ENCODE measurements at places on chromosomes 3 and 15. TPM values are rescaled to one million over a fixed set of nuclear protein-coding genes. Genes with fewer than 3 reads are reported as not detected.
A peak's percentile ranks its signal among the peaks of the same experiment; 100 is the strongest.

DNA sequence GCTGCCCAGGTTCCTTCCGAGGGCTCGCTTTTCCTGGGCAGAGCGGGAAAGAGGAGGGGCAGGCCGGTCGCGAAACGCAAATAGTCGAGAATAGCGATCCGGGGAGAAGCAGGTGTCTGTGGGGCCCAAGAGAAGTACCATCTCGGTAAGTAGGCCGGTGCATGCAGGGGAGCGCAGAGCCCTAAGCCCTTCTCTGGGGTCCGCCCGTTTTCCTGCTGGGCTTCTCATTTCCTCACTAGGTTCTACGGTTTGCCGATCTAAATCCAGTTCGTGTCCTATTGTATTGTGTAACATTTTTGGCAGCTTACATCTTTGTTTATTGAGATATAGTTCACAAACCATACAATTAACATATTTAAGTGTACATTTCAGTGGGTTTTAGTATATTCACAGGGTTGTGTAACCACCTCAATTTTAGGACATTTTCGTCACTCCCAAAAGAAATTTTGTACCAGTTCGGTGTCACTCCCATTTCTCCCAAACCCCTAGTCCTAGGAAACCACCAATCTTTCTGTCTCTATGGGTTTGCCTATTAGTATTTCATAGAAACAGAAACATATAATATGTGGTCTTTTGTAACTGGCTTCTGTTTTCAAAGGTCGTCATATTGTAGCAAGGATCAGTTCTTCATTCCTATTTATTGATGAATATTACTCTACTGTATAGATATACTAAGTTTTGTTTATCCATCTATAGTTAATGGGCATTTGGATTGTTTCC, 6.8 kb upstream of the TRIM69 start:
- DNase-seq = no peak

DNA sequence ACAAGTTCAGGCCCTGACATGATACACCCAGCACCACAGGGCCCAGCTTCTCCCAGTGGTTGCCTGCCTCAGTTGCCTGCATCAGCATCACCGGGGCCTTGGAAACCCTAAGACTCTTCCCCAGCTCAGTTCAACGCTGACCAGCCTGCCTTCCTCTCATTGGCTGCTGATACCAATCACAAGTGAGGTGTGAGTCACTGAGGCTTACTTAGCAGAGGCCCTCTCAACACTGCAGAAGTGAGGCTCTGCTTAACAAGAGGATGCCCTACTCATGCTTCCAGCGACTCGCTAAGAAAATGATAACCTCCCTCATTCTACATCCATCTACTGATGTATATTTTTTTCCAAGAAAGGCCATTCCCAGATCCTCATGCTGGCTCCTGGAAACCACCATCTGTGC, 151.9 kb downstream of the ADAMTS17 start:
- DNase-seq = no peak

- DNase-seq = no peak
Observed at GRCh38 chr3:49620728-49621127, 53.4 kb upstream of the APEH start.

DNA sequence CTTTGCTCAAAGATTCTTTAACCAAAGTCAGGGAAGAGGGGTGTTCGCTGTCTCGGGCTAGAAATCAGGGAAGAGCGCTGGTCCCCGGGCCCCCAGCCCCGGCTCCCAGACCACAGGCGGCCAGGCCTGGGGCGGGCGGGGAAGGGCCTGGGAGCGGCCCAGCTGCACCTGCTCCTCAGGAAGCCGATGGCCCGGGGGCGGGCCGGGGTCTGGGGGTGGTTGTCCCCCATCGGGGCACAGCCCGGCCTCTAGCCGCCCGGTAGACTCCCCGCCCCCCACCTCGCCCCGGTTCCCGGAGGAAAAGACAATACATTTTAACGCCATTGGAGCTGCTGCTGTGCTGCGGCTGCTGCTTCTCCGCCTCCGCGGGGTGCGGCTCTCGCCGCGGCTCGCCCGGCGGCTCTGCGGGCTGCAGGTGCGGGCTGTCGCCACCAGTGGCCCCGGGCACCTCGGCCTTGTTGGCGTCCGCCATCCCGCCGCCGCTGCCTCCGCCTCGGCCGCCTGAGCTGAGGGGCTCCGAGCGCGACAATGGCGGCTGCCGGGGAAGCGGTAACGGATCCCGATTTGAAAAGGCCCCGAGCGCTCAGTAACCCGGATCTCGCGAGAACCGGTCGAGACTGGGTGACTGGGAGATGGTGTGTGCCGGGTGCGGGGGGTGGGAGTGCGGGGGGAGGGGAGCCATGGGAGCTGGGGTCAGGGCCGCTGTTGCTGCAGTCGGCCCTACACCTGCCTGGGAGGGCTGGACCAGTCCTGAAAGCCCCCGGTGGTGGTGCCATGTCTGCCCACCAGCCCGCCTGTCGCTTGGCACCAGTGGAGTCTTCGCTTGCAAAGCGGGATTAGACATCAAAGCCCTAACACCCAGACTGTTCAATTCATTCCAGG, at the start of gene MYEF2:
MYEF2 (minus strand) TSS at position 530 of the 882 bp plus-strand sequence; CDS start at position 472, 58 bp downstream.
- DNase-seq = peak; percentile 77

Gene SCN11A
- not detected for total RNA-seq

- DNase-seq = no peak
Observed at GRCh38 chr3:129014148-129014547, 13.0 kb downstream of the EFCC1 start.

Gene XCR1
- total RNA-seq = not detected

Gene CP
- total RNA-seq = 0.39 TPM

Gene NANOGP8
- total RNA-seq = not detected

Gene GADL1
- total RNA-seq = not detected

Gene AP3B2
- 1.7 TPM for total RNA-seq

Gene NMNAT3
- 1.9 TPM for total RNA-seq

Gene FBXO40
- under 0.01 TPM for total RNA-seq

Gene TMCO5A
- total RNA-seq = not detected

Measured in RPMI7951 (cell line).